ENCODE measurements at places on chromosomes 4 and X.

GRCh38 chr4:168835880-168836454 lies 174.1 kb downstream of the CBR4 start:
- no peak for DNase-seq

DNA sequence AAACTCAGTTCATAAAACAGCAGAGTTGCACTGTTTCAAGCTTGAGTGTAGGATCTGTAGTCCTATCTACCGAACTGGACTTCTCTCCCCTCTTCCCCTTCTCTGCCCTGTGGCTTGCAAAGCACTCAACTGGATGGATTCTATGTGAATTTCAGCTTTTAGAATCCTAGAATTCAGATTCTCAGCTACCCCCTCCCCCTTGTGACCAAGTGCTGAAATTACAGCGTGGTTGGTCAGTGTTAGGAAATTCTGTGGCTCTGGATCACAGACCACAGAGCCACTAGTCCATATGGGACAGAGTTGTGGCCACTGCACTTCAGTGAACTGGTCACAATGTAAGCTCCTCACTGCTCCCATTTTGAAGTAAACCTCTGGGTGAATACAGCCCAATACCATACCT lies 64.6 kb upstream of the TRPC5 start:
- no peak for DNase-seq

- DNase-seq = no peak
Measured at GRCh38 chr4:147909225-147909624, 177.3 kb downstream of the ARHGAP10 start.

GRCh38 chrX:30930143-30930542 lies 41.1 kb upstream of the TAB3 start:
- no peak for DNase-seq

DNA sequence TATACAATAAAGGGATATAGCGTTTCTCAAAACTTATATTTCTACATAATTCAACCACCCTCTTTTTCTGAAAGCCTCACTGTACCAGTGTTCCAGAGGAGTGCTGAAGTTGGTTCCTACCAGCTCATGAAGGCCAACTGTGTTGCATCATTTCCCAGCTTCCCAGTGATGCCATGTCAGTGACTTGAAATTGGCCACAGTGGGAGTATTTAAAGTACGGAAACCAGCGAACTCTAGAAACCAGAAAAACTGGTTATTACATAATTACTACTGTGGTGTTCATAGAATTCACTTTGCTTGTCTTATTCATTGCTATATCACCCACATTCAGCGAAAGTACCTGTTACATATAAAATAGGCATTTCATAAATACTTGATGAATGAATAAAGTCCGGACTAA lies 135.4 kb downstream of the GC start:
- DNase-seq = no peak

DNA sequence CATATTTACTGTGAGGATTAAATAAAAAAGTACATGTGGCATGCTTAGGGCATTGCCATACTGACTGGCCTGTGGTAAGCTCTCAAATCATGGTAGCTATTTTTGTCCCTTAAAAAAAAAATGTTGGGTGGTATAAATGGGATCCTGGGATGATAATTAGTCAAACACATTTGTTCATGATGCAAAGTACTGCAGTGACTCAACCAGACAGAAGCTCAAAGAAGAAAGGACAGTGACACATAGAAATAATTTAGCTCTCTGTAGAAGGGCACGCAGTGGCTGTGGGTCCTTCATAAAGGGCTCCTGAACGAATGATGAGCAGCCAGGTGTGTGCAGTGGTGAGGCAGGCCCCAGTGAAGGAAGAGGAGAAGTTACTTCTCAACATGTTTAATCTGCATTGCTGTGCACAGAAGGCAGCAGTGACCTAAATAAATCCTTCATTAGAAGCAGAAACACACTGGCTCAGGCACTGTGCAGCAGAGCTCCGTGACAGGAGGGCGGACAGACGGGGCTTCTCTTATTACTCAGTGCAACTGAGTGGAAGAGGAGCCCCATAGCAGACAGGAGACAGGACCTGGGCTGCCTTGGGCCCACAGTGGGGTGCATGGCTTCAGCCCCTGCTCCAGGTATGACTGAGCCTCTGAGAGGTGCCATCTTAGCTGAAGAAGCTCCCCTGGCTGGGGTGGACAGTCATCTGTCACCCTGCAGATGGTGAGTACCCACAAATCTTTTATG lies 20.3 kb downstream of the HS3ST1 start:
- DNase-seq = no peak

DNA sequence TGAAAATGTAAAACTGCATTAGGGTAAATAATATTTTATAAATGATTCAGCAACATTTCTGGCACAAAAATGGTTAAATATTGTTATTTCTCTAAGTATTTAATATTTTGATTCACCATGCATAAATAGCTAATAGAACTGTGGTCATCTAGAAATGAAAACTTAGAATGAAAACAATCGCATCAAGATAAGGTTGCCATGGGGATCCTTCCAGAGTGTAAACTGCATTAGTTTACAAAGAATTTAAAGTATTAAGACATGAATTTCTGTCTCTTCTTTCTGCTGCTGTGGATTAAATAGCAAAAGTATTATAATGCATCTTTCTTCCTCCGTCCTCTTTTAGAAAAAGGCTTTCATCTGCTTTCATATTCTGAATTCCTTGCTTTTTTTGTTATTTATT lies 1064.6 kb upstream of the SLIT2 start:
- no peak for DNase-seq

GRCh38 chrX:11478026-11478425 lies 184.8 kb downstream of the AMELX start:
- DNase-seq = no peak

DNA sequence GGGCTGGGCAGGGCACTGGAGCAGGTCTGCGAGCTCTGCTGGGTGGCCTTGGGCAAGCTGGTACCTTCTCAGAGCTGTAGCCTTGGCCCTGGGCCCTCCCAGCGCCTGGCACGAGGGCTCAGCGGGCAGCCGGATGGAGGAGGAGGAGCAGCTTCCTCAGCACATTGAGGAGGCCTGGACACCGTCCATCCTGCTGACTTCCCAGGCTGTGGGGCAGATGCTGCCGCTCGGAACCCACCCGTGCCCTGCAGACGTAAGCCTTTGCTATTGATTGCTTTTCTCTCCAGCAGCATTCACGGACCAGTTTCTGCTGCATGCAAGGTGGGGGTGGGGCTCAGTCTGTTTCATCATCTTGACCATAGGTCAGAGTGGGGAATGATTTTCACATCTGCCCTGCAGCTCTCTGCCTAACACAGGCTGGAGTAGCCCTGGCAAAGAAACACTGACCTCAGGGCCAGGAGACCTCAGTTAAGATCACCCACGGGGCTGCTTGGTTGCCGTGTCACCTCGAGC lies 80.7 kb upstream of the PSAPL1 start:
- no peak for DNase-seq

DNA sequence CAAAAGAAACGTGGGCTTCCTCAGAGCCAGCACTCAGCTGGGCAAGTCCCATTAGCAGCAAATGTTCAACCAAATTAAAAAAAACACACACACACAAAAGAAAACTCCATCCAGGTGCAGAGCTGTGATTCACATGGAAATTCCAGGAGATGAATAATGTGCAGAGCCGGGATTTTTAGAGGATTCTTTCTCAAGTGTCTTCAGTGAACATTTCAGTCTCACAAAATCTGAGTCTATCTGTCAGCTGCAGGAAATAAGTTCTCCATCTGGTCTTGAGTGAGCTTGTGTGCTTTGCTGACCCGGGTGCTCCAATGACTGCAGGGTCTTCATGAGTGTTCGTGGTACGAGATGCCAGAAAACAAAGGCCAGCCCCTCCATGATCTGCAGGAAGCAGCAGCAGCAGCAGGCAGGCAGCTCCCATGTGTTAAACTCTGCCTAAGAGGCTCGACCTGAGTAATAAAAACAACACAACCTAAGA lies 44.3 kb downstream of the RASGEF1B start:
- DNase-seq = no peak

DNA sequence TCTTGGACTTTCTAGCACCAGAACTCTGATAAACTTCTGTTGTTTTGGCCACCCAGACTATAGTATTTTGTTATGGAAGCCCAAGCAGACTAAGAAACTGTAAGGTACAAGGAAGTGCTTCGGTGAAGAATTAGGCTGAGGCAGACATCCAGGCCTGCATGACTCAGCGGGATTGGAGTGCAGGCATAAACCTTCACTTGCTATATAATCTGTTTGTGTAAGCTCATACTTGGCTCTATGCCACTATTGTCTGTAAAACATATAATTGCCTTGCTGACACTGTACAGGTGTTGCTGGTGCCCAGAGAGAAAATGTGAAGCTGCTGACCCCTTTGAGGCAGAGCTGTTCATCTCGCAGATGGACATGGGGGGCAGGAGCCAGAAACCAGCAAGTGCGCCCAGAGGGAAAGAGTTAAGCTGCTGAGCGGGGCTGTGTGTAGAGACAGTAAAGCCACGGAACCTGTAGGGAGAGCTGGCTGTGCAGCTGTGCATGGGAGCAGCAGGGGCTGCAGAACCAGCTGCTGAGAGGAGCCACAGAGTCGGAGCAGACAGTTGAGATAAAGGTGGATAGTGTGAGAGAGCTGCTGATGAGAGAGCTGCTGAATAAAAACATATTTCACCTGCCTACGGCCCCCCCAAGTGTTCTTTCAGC lies 96.2 kb downstream of the RBM46 start:
- no peak for DNase-seq

GRCh38 chr4:183503497-183504063 lies 1.3 kb upstream of the ING2 start:
- no peak for DNase-seq

DNA sequence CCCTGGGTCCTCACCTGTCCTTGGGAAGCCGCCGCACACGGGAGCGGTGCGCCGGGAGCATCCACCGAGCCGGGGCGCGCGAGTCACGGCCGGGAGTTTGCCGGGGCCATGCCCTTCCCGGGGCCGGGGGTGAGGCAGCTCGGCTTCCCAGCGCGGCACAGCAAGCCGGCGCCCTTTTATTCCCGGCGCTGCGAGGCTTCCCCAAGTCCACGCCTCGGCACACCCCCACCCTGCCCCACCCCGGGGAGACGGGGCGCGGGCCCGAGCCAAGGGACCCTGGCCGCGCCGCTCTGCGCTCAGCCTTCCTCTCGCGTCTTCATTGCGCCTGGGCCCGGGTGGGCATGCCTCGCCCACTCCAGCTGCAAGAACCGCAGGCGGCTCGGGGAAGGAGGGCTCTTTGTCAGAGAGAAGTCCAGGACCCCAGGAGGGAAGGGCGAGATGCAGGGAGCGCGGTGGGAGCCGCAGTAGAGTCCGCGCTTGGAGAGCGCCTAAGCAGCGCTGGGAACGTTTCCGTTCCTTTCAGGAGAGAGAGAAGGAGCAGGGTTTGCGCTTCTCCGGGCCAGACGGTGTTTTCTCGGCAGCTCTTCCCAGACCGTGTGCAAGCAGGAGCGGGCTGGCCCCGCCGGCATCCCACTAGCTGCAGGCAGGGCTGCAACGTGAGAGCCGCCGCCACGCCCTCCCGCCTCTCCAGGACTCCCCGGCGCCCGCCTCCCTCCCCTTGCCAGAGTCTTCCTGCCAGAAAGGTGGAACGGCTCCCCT lies at the start of gene MXRA5:
TSS of gene MXRA5 (minus strand) at position 152 of the 759 bp plus-strand sequence. CDS start 2,819 bp downstream, outside the sequence.
- no peak for DNase-seq

DNA sequence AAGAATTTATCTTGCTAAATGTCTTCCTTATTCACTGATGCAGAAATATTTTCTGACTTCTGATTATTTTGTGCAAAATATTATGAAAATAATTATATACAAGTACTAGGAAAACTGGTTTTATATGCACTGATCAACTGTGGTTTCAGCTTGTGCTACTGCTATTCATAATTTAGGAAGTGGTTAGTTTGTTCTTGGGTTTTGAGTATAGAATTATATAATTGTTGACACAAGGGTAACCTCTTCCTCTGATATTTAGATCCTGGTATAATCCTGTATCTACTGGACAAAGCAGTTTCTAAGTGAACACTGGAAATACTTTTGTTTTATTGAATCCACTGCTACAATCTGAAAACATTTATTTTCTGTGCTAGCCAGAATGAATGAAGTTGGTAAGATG lies 182.8 kb downstream of the PDGFC start:
- no peak for DNase-seq

GRCh38 chrX:153888344-153888743 lies 2.4 kb upstream of the L1CAM start:
- no peak for DNase-seq

GRCh38 chr4:110492522-110492921 lies 16.6 kb downstream of the ENPEP start:
- no peak for DNase-seq

DNA sequence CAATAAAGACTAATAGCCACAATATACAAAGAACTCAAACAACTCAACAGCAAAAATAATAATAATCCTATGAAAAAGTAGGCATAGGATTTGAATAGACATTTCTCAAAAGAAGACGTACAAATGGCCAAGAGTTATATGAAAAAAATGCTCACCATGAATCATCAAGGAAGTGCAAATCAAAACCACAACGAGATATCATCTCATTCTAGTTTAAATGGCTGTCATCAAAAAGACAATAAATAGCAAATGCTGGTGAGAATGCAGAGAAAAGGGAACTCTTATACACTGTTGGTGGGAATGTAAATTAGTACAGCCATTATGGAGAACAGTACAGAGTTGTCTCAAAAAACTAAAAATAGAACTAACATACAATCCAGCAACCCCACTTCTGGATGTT lies 18.8 kb downstream of the TLR6 start:
- DNase-seq = no peak

DNA sequence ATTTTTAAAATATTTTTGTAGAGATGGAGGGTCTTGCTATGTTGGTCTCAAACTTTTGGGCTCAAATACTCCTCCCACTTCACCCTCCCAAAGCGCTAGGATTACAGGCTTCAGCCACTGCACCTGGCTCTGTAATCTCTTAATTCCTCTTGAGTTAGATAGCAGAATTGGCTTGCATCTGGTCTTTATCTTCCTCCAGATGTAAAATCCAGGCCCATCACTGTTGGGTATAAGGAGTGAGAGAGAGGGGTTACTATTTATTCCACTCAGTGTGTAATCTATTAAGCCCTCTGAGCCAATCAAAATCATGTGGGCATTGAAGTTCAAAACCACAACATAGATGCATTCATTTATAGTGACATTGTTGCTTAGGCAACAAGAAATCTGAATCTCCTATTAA lies 33.9 kb downstream of the ANK2 start:
- DNase-seq = no peak

DNA sequence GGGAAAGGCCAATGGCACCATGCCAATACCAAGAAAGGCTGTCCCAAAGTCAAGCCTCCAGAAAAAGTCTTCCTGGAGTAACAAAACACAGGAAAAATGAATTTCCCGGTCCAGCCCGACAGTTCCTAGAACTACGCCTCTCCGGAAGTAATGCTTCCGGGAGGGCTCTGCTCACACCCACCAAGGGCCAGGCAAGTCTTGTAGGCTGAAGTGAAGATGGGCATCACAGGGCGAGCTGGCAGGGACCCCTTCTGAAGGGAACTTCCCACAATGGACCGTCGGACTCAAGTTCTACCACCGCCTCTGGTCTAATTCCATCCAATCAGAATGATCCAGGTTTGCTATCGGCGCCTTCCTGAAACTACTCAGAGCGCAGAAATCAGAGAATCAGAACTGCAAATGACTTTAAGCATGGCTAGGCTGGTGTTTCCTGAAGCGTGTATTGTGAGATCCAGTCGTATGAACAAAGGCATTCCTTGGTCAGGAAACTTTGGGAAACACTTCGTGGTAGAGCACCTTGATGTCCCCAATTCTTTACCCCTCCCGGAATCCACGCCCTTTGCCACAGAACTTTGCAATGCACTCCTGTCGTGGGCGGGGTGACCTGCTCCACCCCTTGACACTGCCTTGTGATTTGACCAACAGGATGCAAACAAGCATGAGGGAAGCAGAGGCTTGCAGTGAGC lies 127.8 kb downstream of the BCOR start:
- DNase-seq = no peak

All from stimulated activated naive CD8-positive, alpha-beta T cell treated with anti-CD3 and anti-CD28 coated beads, Interleukin-15, Interleukin-2, amounts not matched to agents 100 U/mL and 50 U/mL, for 24 hours (primary cell).